AG08396 (cell line): ENCODE measurements at places on chromosomes 4 and X.
A peak's percentile ranks its signal among the peaks of the same experiment; 100 is the strongest.

DNA sequence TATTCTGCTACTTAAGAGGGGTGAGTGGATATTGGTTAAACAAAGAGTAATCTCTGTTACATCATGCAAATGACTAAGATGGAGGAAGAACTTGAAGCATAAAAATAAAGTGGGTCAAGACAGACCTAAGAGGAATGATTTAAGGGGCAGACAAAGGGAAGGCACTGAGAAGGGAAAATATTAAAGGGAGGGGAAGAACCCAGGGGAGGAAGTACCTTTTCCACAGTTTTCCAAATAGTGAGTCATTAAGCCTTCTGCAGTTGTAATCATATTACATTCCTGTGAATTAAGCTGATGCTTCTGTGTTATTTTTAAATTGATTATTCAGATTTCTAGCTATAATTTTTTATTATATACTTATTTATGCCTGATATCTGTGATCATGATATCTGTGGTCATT, 253.3 kb downstream of the CENPC start:
- DNase-seq = no peak

GRCh38 chr4:156677656-156678055, 293.9 kb downstream of the PDGFC start:
- DNase-seq = no peak

- peak; percentile 73 for DNase-seq
Observed at GRCh38 chr4:4780729-4781244, 78.7 kb upstream of the MSX1 start.

DNA sequence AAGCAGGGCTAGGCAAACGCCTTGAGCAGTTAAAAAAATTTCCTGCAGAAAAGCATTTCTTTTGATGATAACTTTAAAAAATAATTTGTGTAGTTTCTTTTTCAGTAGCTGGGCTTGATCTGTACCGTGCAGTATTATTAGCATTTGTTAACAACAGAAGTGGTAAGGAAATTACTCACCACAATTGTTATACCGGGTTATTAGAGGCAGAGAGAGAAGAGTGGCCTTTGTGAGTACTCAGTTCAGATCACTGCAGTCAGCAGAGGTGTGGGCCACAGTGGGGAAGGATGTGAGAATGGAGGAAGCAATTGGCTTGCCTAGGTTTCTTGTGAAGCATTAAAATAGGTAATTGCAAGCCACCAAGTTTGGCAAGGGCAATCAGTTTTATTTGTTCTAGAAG, 14.3 kb upstream of the IL21 start:
- DNase-seq = no peak

GRCh38 chr4:173325007-173325736, 9.0 kb downstream of the HMGB2 start:
- no peak for DNase-seq

GRCh38 chrX:9794495-9794894, 8.3 kb downstream of the SHROOM2 start:
- DNase-seq = no peak

- peak; percentile 18 for DNase-seq
Observed at GRCh38 chr4:20428436-20429160, 176.9 kb downstream of the SLIT2 start.

- DNase-seq = no peak
Observed at GRCh38 chrX:110252711-110253110, 65.2 kb downstream of the AMMECR1 start.

DNA sequence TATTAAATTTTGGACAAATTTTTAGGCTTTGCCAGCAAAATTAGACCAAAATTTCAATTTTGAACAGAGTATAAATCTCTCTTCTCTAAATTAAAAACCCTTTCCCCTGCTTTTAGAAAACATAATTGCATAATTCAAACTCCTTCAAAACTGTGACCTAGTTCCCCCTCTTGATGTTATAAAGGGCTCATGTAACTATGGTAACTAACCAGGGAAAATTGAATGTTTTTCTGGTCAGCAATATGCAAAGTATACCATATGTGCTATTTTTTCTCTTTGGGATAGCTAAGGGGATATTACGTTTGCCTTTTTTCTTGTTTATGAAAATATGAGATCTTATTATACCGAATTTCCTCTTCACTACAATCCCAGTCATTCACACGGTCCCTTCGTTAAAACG, 5.1 kb upstream of the ING2 start:
- DNase-seq = no peak

GRCh38 chrX:93242897-93243296, 430.5 kb downstream of the NAP1L3 start:
- no peak for DNase-seq

GRCh38 chr4:76036855-76037254, 985 bp upstream of the CXCL11 start:
- no peak for DNase-seq

DNA sequence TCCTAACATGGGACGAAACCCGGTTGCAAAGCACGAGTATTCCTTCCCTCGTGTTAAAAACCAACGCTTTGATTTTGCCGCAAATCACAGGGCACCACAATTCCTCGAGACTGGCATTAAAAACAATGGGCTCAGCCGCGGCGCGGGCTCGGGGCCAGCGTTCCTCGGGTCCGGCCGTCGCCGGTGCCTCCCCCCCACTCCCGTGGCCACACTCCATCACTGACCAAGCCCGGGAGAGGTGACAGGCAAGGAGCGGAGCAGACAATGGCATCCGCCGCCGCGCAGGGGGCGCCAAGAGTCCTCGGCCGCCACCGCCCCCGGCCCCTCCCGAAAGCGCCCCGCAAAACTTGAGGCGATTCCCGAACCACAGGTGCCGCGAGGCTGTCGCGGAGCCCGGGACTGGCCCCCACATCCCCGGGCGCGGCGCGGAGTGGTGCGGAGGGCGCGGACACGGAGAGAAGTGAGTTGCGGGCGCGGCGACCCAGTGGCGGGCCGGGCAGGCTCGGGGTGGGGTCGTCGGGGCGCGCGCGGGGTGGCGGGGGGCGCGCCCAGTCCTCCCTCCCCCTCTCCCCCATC, 445 bp downstream of the AP1S2 start:
- peak; percentile 46 for DNase-seq

GRCh38 chrX:896256-896655, 265.7 kb downstream of the SHOX start:
- DNase-seq = no peak

- no peak for DNase-seq
Observed at GRCh38 chr4:92615049-92615448, 311.3 kb downstream of the GRID2 start.

- DNase-seq = no peak
Observed at GRCh38 chrX:54961750-54962149, 32.2 kb downstream of the PFKFB1 start.

- DNase-seq = no peak
Observed at GRCh38 chr4:8185930-8186329, 13.2 kb upstream of the SH3TC1 start.

DNA sequence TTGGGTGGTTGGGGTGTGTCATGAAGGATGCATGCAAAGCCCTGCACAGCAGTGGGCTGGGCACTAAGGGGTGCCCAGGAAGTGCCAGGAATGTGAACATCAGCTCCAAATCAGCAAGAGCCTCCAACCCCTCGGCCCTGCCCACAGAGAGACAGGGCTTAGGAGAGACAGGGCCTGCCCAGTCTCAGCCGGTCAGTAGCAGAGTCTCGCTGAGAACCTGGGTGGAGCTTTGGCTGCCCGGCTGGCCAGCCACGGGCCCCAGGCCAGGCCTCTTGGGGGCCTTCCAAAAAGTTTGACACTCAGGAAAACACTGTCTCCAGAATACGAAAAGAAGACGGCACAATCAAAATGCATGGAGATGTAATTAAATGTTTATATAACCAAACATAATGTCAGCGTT, 4.3 kb upstream of the MXD4 start:
- peak; percentile 96 for DNase-seq

DNA sequence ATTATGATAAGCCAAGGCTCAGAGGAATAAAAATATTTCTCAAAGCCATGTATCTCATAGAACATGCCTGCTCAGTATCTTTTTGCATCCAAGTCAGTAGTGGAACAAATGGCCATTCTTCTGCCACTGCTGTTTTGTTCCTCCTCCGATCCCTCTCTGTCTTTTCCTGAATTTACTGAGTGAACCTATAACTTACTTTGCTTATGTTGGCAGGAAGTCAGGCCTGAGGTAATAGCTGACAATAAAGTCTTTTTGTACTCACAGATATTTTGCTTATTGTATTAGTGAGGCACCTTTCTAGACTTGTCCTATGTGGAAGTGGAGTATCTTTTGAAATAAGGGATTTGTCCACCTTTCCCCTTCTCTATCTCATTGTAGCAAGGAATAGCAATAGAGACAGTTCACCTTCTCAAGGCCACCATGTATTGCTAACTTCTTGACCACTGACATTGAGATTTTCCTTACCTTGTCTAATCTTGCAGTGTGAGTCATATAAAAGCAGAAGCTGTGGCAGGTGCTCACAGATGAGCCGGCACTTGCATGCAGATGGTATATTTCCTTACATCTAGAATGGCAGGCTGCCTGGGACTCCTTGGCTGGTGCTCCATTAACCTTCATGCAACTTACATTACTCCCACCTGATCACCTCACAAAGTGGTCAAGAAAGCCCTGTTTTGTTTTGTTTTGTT, 68.2 kb downstream of the AGTR2 start:
- DNase-seq = no peak

- no peak for DNase-seq
Observed at GRCh38 chrX:9447906-9448305, 17.0 kb upstream of the TBL1X start.

DNA sequence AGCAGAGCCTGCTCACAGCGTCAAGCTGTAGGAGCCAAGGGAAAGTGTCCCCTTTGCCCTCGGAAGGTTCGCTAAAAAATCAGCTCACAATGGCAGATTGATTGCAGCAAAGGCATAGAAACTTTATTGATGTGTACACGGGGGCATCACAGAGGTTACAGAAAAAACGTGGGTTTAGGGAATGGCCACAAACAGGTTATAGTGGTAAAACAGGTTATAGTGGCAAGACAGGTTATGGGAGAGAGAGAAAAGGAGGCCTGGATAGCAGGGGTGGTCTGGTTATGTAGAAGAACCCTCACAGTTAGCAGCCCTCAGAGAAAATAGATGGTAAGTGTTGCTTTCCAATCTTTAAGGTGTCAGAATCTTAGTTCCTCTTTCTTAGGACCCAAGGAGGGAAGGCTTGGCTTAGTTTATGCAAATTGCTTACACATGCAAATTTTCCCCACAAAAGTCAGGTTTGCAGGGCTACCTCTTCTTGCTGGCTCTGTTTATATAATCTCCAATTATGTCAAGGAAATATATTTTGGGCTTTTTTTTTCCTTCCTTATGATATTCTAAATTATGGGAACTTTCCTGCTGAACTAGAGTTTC, 113.7 kb downstream of the BMP15 start:
- DNase-seq = no peak

GRCh38 chr4:177041356-177041755, 248.6 kb upstream of the VEGFC start:
- DNase-seq = no peak

- DNase-seq = no peak
Observed at GRCh38 chr4:138816875-138817274, 198.7 kb upstream of the NOCT start.

GRCh38 chrX:154738011-154738738, 12.7 kb downstream of the GAB3 start:
- no peak for DNase-seq

GRCh38 chr4:54937501-54937900, 187.9 kb downstream of the KDR start:
- no peak for DNase-seq

GRCh38 chr4:104494822-104495559, at the start of gene CXXC4:
Gene CXXC4, minus strand, starts transcription at chr4:104494894. Its CDS starts 3,092 bp downstream, at chr4:104491802.
- DNase-seq = peak; percentile 37

DNA sequence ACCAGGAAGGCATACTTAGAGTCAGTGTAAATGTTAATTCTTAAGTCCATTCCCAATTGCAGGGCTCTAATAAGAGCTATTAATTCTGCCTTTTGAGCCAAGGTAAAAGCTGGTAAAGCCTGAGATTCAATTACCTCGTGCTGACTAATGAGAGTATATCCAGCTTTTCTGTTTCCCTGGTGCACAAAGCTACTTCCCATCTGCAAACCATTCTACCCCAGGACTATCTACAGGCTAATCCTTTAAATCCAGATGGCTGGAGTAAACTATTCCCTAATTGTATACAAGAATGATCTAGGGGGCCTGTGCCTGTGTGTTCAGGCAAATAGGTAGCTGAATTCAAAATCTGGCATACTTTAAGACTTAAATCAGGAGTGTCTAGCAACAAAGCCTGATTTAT, 365.0 kb downstream of the GPM6A start:
- DNase-seq = no peak

DNA sequence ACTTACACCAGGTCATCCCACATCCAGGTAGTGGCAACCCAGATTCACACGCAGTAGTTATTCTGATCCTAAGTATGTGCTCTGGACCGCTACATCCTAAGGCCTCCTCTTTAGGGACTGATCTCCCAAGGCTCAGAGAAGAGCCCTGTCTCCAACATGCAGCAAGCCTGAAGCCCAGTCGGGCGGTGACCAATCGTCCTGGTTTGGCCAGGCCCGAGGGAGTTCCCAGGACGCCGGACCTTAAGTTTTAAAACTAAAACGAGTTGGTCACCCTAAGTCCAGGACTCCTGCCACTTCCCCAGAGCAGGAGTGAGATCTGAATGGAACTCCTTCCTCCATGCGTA, 385 bp downstream of the LYAR start:
- DNase-seq = no peak

- no peak for DNase-seq
Observed at GRCh38 chr4:8729408-8730149, 137.0 kb downstream of the CPZ start.

- no peak for DNase-seq
Observed at GRCh38 chr4:84495794-84496261, 3.3 kb downstream of the NKX6-1 start.

DNA sequence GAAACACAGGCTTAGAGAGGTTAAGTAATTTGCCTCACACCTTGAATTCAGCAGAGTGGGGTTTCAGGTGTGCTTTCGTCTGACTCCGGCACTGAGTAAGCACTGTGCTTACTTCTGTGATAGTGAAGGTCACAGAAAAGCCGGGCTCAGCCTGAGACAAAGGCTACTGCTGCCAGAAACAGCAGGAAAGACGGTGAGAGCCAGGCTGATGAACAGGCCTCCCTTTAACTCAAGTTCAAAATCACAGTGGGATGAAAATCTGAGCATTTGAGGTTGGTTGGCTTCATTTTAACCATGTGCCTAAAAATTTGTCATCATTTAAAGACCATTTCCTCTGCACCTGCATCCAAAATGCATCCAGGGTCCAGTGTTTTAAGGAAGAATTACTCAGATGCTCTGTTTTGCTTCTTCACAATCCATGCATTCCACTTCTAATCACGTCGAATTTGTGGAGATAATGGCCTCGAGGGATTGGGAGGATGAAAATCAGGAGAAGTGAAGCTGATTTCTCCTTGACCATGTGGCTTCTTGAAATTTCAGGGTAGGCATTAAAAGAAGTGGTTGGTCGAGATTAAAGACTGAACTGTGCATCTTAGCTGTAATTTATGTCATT, 121.2 kb upstream of the LNX1 start:
- no peak for DNase-seq
